Sigmoid colon (tissue), 7 donors: ENCODE measurements at places on chromosomes 2 and 18.

DNA sequence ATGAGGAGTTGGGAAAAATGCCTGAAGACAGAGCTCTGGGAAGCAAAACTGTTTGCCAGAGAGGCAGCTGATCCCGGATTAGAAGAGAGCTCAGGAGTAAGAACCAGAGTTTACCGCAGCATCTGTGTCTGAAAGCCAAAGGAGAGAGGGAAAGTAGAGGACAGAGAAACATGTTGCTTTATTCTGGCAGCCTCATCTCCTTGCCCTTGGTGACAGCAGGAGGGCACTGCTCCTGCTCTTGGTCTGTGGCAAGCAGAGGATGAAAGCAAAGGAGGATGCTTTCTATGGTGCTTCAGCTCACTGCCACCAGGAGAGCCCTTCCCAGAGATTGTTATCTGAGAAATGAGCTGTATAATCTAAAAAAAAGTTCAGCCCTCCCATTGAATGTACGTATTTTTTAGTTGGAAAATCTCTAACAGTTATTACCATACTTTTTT is 7.7 kb downstream of the SLC1A4 start:
- DNase-seq: no peak

GRCh38 chr18:31010601-31011000 is 31.9 kb downstream of the DSC3 start:
- no peak for DNase-seq

DNA sequence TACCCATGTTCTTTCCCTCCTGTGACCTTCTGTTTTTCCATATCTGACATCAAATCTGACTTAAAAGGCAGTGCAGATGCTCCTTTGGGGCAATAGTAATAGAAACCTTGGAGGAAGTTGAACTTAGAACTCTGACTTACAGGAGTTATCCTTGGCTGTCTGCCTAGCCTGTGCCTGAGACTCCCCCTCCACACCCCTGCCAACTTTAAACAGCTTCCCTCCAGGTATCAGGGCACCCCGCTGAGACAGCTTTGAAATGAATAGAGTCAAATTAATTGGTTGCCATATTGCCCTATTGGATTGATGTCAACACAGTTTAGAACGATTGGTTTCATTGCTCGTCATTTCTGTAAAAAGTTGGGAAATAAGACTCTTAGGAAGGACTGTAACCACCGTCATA is 322.0 kb downstream of the PRKCE start:
- DNase-seq: no peak

GRCh38 chr2:124585277-124585676 is 560.2 kb downstream of the CNTNAP5 start:
- DNase-seq: no peak

- DNase-seq: no peak
Observed at GRCh38 chr2:142872882-142873724, 4.4 kb upstream of the KYNU start.

DNA sequence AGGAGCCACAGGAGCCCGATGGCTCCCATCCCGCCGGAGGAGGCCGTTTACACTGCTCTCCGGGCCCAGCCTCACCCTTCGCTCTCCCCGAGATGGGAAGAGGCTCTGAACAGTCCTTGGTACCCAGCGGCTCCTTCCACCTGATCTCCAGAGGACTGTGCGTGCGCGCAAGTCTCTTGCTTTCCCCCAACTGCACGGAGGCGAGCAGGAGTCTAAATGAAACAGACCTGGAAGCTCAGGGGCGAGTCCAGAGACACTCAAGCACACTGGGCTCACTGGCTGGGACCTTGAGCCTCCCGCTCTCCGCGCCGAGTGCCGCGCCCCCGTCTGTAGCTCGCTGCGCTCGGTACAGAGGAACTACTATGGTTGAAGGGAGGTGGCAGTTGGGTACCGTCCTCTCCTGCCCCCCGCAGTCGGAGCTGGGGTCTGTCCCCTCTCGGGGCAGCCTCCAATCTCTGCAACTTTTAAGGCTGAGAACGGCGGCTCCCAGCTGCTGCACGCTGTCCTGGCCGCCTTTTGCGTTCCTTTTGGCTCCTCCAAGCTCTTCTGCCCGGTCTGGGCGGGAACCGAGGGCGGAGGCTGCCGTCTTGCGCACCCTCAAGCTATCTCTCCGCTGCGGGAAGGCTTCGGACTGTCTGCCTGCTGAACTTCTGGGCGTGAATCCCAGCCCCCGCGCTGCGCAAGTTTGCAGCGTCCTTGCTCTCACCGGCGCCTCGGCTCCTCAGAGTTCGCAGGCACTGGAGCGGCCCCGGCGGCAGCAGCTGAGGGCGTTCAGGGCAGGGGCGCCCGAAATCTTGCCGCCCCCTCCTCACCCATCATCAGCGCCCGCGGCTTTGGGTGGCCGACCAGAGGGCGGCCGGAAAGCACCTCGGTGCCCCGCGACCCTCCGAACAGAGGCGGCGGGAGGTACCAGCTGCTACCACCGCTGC is 491 bp downstream of the ALK start:
- no peak for DNase-seq

- DNase-seq: no peak
Observed at GRCh38 chr2:67848551-67849285, 214.1 kb downstream of the C1D start.

DNA sequence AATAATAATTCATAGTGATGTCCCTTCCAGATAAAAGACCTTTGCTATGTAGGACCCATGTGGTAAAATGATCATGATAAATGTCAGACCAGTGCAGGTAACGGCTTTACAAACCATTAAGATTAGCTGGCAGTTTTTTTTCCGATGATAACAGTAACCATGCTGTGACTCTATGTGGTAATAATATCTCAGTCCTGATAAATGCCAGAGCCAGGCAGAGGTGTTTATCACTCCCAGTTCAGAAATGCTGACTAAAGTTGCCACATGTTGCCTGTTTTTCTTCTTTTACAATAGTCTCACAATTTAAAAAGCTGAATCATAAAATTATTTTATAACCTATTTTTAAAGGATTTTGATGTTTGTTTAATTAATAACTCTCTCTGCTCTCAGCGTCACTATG is 565.1 kb downstream of the ARHGAP15 start:
- DNase-seq: no peak
